ENCODE measurements at places on chromosomes 4 and X.

DNA sequence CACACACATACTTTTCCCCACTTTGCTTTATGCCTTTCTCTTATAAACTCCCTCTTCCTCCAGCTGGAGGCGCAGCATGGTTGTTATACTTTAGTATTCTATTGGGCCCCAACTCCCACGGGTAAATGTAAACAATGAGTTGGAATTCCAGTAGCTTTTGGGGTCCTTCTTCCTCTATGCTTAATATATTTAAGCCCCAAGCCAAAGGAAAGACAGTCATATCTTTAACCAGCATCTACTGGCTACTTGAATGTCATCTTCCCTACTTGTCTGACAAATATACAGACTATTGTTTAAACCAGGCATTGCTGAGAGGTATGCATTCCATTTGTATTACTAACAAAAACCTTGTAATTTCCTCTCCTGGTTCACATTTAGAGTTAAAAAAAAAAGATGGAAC lies 72.9 kb downstream of the WDR19 start:
- DNase-seq, result peak; percentile 42

DNA sequence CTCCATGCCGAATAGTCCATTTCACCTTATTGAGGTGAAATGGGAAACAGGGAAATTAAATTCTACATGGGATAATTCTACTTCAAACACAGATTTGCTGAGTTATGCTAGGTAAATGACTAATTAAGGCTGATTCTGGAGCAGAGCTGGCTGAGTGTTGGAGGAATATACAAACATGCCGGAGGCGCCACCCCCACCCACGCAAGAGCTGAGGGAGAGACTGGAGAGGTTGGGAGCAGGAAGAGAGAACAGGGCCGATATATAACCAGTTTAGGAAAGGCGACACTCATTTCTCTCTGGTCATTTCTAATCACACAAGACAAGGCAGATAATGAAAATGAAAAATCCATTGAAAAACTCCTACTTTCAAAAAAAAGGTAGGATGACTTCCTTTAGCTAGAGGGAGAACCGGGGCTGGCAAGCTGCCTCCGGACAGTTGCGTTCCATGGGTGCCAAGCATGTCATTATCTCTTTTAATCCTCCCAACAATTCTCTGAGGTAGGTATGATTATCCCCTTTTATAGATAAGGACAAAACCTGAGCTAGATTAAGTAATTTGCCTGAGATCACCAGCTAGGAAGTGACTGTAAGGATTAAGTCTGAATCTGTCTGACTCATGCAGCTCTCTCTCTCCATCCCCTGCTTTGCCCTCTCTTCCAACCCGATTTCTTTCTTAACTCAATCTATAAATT lies 27.6 kb upstream of the CFAP299 start:
- DNase-seq, result peak; percentile 72

DNA sequence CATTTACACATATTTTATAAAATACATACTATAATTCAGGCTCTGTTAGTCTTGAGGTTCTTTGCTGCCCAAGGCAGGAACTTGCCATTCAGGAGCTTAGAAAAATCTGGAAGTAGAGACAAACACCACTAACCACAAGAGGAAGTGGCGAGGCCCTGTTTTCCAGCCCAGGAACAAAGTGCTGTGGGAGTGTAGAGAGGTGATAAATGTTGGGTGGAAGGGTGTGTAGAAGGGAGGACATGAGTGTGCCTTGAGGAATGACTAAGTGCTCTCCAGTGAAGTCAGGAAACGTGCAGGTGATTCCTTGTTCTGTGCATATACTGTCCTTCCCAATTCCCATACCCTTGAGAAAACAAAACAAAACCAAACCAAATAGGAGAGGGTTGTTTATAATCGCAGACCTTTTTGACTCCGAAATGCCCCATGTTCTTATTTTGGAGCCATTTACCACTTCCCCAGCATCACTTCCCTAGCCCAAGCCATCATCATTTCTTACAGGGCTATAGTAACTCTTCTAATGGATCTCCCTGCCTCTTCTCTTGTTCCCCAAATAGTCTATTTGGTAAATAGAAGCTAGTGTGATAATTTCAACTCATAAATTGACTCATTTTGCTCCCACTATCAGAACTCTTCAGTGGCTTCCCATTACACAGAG lies 83.2 kb downstream of the GPAT3 start:
- DNase-seq, result no peak

GRCh38 chrX:133350751-133351150 lies 64.5 kb downstream of the GPC4 start:
- no peak for DNase-seq

GRCh38 chr4:76957004-76957738 lies 7.6 kb downstream of the SEPTIN11 start:
- no peak for DNase-seq

- DNase-seq, result no peak
Observed at GRCh38 chrX:97984641-97985040, 1100.9 kb downstream of the RPA4 start.

GRCh38 chr4:26290321-26290720 lies 30.5 kb upstream of the RBPJ start:
- no peak for DNase-seq

DNA sequence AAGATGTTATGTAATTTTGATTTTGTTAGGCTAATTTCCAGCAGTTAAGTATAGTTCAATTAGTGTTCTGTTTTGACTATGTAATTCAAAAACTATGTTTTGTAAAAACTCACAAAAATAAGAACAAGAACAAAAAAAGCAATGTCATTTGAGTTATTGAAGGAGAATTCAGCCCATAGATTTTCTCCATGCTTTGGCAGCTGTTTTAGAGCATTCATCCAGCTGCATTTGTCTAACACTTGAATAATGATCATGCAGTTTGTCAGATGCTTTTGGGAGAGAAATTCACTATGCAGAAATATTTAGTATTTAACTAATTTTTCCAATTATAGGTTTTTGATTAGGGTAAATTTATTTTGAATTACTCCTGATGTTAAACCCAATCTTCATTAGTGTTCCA lies 14.2 kb downstream of the CPE start:
- no peak for DNase-seq

- DNase-seq, result peak; percentile 2
Observed at GRCh38 chrX:151543706-151544105, 19.8 kb upstream of the PASD1 start.

All from non-pigmented ciliary epithelial cell (primary cell).